Endodermal cell (in vitro differentiated cells): ENCODE measurements at places on chromosomes 1 and 21.

DNA sequence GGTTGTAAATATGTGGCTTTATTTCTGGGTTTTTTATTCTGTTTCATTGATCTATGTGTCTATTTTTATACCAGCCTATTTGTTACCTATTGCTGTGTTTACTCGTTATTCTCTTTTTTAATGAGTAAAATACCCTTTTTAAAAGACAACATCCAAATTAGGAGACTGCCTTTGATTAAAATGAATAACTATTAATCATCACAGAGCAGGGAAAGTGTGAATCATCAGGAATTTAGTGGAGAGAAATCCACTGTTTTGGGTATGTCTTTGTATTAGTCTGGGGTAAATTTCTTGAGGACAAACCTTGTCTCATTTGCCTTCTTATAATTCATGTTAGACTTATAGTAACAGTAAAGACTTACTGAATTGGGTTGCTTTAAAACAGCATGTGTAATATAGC is 12.1 kb downstream of the DISC1 start:
- DNase-seq, result no peak

DNA sequence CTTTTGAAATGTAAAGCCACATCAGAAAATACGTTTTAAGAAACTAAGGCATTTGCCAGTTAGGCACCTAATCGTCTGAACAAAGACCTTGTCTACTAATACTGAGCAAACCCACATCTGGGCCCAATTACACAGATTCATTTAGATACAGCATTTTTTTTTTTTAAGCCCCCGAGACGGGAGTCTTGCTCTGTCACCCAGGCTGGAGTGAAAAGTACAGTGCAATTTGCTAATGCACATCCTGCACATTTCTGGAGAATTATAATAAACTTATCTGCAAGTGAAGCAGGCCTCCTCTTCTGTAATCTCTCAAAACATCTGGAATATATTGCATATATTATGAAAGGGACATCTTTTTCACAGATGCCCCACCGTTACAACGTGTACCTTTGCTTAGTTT is 3.3 kb downstream of the RSRP1 start:
- no peak for DNase-seq

DNA sequence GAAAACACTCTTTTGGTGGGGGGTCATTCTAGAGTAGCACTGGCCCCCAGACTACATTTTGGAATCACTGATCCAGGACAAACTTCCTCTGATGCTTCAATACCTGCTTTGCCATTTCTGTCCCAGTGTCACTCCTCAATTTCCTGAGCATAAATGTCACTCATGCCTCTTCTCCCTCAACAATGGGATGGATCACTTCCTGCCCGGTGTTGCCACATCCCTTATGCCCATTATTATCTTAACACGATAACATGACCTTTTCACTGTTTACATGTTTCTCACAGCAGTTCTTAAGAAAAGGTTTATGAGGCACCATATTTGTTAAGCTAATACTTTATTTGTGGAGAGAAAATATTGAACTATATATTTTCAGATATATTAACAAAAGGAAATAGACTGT is 3.9 kb upstream of the ITLN1 start:
- no peak for DNase-seq

DNA sequence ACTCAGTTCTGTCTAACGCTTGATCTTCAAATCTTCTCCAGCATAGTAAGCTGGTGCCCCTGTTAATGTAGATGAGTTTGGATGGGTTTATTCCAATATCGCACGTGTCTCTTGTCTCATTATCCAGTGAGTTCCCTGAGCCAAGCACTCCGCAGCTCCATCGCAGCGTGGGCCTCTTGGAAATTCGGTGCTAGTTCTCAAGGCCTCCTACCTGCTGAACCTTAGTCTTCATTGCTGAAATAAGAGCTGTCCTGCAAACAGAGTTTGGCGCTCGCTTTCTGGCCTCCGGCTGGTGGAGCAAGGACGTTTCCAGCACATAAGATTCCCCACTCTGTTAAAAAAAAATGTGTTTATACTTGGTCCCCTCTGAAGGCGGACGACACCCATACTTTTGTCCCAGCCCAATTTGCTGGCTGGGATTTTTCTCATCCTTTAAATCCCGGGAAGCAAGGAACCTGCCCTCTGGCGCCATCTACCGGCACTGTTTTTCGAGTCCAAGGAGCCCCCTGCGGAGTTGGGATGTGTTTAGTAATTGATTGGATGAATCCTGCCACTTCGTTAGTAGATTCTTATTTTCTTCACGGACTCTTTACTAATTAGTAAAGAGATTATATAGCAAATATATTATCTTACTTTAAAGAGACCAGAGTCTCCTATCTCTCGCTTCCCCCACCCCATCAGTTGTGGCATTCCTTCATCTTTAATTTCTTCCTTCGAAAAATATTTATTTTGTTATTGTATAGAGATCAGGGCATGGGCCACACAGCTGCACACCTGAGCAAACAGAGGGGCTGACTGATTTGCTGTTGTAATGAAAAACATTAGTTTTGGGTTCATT is 14.7 kb downstream of the JUN start:
- DNase-seq, result peak; percentile 96

DNA sequence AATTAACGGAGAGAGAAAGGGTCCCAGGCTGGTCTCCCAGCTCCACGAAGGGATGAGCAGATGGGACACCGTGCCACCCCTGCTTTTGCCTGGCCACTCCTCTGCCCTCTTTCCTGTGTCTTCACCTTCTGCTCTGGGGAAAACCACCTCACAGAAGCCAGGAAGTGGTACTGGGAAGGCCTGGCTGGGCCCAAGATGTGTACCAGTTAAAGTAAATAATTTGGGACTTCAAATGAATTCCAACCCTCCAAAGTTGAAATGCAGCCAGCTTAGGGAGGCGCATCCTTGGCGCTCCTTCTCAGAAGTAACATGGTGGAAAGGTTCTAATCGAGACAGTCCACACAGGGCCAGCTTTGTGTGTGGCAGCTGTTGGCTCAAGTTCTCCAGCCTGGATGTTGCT is 45.7 kb downstream of the MAP3K21 start:
- no peak for DNase-seq

- no peak for DNase-seq
Measured at GRCh38 chr1:199723250-199723956, 304.1 kb upstream of the NR5A2 start.

GRCh38 chr21:26177746-26178426 is 7.3 kb upstream of the APP start:
- DNase-seq, result no peak

DNA sequence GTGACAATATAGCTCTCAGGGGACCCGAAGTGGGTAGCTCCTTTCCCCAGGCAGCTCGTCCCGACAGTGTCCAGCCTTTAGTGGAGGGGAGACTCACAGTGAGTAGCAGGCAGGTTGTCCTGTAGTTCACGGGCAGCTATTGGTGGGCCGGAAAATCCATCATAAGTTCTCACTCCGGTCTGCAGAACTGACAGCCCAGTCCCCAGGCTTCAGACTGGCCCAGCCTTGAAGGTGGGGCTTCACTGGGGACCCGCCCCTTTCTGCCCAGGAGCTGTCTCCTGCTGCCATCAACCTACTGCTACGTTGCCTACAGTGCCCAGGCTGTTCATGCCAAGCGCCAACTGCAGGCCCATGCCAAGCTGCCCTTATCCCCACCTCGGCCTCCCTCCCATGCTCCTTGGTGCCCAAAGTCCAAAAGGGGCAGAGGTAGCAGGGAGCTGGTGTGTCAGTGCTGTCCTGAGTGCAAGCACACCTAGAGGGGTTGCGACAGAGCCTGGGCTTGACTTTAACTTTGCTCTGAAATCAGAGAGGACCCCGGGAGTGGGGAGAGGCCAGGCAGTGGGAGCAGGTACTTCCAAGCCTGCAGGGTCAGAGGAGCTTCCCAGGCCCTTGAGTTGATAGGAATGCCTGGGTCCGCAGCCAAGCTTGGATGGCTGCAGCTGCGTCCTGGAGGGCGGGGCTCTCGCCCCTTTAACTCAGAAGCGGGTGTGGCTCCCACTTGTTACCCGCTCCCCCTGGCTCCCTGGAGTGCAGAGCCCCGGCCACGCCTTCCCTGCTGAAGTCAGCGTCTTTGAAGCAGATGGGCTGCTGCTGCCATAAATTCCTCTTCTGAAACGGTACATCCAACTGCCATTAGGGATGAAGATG is 1144.3 kb upstream of the NCAM2 start:
- DNase-seq, result peak; percentile 55

- no peak for DNase-seq
Measured at GRCh38 chr1:2377751-2378440, 13.5 kb downstream of the MORN1 start.

DNA sequence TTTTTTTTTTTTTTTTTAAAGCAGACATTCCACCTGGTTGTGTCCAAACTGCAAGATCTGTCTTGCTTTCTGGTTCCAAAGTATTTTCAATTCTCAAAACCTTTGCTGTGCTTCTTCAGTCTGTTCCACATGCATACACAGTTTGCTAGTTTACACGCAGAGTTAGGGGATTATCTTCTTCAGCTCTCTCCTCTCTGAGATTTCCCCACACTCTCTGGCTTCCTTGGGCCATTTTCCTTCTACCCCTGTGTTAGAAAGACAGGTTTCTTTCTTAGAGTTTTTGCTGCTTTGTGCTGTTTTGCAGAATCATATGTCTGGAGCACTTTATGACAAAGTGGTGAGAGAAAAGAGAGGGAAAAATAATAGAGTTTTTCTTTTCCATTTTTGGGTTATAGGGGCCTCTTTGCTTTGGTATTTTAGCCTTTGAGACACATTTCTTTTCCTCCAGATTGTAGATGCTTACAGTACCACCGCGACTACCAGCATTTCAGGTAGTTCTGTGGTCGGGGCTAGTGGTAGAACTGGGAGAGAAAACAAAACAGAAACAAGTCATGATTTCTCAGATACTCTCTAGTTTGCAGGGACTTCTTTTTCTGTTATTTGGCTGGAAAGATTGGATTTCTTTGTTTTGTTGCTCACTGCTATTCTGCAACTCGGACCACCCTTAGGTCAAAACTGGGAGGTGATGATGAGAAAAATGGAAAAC is 66.3 kb downstream of the RABGAP1L start:
- no peak for DNase-seq

GRCh38 chr1:21622466-21623315 is 46.5 kb downstream of the RAP1GAP start:
- peak; percentile 81 for DNase-seq

GRCh38 chr1:172203135-172203823 is 217.2 kb upstream of the C1orf105 start:
- no peak for DNase-seq

DNA sequence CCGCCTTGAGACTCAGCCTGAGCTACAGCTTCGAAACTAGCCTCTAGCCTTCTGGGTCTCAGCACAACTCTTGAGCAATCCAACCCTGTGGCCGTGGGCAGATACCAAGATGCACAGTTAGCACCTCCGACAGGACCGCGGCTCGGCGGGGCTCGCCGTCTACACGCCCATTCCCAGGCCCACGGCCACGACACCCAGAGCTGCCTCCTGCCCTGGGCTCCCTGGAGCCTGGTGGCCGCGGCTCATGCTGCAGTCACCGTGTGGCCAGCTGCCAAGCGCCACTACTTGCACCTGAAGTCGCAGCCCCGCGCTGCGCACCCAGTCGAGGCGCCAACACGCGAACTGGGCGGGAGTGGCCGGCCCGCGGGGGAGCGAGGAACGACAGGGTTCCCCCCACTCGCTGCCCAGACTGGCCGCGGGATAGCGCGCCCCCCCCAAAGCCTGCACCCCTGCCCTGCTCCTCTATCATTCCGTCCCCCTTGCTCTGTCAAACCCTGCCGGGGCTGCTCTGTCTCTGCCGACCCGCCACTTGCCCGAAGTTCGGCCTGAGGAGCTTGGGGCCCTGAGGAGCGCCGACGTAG is 729 bp upstream of the CDCA8 start:
- DNase-seq, result peak; percentile 77

DNA sequence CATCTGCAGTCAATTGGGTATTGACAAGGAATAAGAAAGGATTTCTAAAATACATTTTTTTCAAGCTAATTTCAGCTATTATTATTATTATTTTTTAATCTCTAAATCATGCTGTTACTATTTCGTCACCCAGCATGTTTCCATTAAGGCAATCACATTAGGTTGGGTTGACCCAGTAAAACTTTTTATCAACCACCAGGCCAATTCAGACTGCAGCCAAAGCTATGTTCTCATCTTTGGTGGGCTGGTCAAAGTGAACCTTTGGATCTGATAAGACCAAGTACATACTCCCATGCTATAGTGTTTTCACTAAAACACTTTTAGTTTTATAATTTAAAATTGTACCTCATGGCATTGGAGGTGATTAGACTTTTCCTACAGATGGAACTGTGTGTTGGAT is 198.6 kb downstream of the PBX1 start:
- DNase-seq, result no peak

DNA sequence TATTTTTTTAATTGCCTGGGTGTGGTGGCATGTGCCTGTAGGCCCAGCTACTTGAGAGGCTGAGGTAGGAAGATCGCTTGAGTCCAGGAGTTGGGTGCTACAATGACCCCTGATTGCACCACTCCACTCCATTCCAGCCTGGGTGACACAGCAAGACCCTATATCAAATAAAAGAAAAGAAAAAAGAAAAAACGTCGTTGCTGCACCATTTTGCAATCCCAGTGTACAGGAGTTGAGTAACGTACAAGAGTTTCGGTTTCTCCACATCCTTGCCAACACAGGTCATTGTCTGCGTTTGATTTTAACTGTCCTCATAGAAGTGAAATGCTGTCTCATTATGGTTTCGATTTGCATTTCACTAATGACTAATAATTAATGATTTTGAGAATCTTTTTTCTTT is 7.9 kb downstream of the ZNF684 start:
- DNase-seq, result no peak

DNA sequence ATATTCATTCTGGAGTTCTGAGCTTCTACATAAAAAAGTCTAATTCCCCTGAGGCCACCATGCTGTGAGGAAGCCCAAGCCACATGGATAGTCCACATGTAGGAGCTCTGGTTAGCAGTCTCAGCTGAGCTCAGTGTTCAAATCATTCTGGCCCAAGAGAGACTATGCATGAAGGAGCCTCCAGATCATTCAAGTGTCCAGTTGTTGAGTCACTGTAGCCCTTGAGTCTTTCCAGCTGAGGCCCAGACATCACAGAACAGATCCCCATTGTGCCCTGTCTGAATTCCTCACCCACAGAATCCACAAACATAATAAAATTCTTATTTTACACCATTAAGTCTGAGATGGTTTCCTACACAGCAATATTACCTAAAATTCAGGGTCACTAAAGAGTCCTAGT is 107.0 kb upstream of the NGF start:
- DNase-seq, result no peak

- DNase-seq, result no peak
Measured at GRCh38 chr1:109971559-109971958, 13.0 kb upstream of the AHCYL1 start.
